ENCODE measurements at places on chromosomes 6 and 20. TPM values are rescaled to one million over a fixed set of nuclear protein-coding genes. Genes with fewer than 3 reads are reported as not detected.

GRCh38 chr20:16622501-16622900, 49.3 kb upstream of the KIF16B start:
- no peak for DNase-seq

Gene ZBTB46
- total RNA-seq = not detected

Gene RAET1L
- not detected for total RNA-seq

Gene SH3BGRL2
- total RNA-seq = not detected

Gene TREM1
- not detected for total RNA-seq

Gene WASF1
- total RNA-seq = 18.0 TPM

Gene ERVFRD-1
- not detected for total RNA-seq

DNA sequence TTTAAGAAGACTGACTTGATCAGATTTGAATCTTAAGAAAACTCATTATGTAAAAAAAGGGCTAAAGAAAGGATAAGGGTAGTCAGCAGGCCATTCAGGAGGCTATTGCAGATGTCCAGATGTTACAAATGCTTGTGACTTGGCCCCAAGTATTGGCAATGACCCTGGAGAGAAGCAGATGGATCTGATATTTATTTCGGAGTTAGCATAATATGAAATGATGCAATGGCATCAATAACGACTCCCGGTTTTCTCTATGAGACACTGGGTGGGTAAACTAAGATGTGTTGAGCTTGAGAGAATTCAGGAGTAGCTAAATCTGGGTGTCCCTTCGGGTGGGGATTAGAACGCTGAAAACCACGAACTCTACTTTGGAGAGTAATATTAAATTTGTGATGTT, 149.7 kb downstream of the LAMA2 start:
- DNase-seq = no peak

DNA sequence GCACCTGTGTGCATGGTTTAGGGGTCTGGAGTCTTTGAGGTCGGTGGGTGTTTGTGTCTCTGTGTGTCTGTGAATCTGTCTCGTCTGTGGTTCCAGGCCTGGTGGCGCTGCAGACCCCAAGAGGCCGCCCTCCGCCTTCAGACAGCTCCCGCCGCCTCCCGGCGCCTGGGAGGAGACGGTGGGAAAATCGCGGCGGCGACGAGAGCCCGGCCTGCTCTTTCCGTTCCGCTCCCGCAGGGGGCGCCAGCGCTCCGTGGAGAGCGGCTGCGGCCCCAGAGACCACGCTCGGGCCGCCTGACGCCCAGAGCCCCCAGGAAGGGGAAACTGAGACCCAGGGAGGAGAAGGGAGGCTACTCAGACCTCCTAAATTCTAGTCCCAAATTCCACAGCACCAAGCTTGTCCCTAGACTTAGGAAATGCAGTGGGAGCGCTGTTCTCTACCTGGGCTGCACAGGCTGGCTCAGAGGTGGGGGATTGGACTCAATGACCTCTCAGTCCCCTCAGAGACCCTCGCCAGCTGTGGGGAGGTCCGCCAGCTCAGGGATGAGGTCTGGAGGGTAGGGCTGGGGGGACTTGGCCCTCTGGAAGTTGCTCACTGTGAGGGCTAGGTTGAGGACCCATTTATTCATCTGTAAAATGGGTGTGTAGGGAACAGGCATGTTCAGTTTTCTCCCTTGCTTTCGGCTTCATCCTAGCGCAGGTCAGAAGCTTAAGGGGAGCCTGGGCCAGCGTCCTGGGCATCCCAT, 36.9 kb upstream of the BLCAP start:
- peak; percentile 69 for DNase-seq

DNA sequence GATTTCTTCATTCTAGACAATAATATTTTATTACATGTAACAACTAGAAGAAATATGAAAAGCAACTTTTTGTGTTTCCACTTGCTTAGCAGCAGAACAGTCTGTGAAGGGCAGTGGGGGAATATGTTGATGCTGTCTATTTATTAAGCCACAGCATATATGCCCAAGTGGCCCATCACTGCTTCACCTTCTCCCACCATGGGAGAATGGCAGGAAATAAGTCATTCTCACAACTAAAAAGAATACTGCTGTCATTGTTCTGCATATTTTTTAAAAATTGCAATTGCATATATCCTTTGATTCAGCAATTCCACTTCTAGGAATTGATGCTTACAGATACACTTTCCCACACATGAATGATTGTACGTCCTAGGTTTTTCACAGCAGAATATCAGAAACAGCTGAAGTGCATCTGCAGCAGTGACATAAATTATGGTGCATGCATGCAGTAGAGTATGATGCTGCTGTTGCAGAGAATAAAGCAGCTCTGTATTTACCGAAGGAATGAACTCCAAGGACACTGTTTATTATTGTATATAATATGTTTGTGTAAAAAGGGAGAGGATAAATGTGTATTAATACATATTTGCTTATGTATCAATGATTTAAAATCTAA, 26.8 kb downstream of the KIF3B start:
- no peak for DNase-seq

- no peak for DNase-seq
These were observed 5.7 kb downstream of the TMEM181 start for GRCh38 chr6:158565482-158566040.

Gene CAGE1
- total RNA-seq = not detected

- DNase-seq = peak; percentile 56
These were observed 118.7 kb downstream of the HFE start for GRCh38 chr6:26205625-26206574.

GRCh38 chr20:46544576-46544975, 5.9 kb downstream of the OCSTAMP start:
- no peak for DNase-seq

Gene ABRACL
- 219 TPM for total RNA-seq

- no peak for DNase-seq
These were observed 65.3 kb downstream of the RAMACL start for GRCh38 chr6:166520905-166521834.

DNA sequence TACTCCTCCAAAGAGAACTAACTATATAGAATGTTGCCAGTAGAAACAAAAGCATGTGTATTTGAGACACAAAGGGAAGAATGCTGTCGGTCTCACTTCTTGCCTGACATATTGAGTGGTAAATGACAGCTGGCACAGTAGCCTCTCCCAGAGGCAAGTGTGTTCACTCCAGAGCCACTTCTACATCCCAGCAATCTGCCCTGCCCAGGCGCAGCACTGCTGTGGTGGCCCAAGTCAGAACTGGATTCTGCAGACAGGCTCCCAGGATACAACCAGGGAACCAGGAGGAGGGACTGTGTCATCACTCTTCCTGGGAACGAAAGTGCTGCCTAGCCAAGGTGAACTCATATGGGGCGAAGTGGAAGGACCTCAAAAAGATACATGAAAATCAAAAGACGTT, 103.2 kb upstream of the ARMC2 start:
- DNase-seq = no peak

DNA sequence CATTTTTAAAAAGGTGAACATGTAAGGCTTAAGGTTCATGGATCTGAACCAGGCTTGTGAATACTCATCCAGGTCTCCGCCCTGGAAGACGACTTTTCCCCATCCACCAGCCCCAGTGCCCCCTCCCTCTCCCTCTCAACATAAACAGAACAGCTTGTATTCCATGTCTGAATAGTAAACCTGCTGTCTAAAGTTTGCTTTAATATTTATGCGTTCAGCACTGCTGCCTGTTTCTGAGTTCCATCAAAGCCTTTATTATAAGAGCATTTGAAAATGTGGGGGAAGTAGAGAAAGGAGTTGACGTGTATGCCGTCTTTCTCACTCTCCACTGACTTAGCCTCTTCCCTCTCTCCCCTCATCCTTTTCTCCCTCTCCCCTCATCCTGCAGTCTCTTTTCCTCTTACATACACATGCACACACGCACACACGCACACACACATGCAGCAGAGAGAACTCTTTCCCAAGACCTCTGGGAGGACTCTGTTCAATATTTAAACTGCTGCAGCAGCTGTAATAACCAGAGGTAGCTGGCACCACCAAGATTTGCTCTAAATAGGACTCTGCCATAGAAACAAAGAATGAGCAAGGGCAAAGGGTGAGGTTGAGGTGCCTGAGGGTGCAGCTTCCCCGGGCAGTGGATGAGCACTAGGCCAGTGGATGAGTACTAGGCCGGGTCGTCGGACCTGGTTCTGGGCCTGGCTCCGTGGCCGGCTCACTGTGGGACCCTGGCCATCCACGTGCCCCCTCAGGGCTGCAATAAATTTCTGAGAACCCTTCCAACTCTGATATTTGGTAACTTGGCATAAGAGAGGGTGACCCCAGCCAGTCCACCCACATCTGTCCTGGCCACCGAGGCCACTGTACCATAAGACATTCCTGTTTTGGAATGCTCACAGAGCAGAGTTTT, 35.4 kb upstream of the VSTM2L start:
- no peak for DNase-seq

DNA sequence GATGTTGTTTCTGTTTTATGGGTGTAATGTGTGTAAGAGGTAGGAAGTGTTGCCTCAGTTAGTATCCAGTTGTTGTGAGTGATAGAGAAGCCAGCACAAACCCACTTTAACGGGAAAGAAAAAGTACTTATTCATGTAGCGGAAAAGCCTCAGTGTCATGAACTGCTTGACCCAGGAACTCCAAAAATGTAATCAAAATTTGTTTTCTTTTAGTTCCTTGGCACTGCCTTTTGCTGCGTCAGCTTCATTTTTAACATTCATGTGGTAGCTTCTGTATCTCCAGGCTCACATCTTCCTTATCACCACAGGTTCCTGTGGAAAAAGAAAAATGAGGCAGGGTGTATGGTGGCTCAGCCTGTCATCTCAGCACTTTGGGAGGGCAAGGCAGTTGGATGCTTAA, 46.4 kb upstream of the CCDC28A start:
- DNase-seq = no peak

GRCh38 chr6:49906526-49906925, 40.2 kb upstream of the CRISP1 start:
- DNase-seq = no peak

DNA sequence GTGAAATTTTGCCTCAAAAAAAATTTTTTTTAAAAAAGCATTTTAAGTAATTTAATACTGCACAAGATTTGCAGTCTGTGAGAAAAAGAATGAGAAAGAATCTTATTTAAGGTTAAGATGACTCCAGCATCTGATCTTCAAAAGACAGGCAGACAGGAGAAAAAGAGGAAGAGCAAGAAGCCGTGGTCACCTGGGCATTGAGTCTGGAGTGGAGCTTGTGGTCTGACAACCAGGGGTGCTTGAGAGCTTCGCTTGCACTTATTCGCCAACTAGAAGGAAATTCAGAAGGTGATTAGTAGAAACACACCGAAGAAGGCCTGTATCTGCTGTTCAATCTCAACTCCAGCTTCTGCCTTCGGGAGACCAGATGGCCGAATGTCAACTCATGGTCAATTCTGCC, 75.9 kb downstream of the MYLK4 start:
- DNase-seq = no peak

GRCh38 chr20:59836767-59837166, 96.7 kb downstream of the SYCP2 start:
- DNase-seq = no peak

DNA sequence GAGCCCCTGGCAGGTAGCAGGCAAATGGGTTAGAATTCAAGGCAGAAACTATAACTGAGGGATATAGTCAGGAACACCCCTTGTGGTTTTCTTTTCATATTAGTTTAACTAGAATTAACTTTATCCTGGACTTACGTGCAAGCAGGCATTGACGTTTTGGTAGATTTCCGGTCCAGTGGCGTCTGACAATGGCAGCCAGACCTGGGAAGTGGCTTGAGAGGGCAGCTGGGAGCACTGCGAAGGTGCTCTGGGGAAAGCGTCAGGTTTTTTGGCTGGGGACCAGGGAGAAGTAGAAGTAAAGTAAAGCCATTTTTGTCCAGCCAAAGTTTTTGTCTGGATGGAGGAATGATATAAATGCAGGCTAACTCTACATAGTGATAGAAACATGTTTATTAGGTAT, 8.4 kb upstream of the ACSS1 start:
- DNase-seq = no peak

- DNase-seq = peak; percentile 40
These were observed 32.7 kb upstream of the CCR6 start for GRCh38 chr6:167090171-167090570.

DNA sequence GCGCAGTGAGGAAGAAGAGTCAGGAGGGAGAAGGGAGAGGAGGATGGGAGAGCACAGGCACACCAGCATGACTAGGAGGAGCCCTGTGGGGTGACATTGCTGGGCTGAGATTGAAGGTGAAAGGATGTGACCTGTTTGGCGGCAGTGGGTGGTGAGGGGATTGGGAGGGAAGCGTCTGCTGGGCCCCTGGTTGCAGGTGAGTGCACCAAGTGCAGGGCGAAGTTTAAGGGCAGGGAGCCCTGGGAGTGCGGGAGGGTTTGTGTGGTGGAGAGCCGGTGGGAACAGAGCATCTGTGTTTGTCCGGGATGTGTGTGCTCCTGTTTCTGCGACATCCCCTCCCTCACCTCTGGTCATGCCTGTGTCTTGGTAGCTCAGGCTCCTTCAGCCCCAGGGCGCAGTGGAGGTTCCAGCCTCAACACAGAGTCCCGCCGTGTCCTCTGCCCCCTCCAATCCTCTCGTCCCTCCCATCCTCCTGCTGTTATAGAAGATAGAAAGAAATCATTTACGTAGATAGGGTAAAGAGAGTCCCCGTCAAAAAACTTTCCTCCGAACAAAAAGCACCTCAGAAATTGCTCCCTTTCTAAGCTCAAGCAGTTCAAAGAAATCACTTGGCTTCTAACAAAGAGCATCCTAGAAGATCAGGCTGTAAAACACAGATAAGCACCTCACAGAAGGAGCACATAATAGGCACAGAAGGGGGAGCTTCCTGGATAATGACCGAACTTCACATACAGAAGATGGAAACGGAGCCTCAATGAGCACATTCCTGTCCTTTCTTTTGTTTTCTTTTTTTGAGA, 25.0 kb downstream of the ULBP1 start:
- no peak for DNase-seq

DNA sequence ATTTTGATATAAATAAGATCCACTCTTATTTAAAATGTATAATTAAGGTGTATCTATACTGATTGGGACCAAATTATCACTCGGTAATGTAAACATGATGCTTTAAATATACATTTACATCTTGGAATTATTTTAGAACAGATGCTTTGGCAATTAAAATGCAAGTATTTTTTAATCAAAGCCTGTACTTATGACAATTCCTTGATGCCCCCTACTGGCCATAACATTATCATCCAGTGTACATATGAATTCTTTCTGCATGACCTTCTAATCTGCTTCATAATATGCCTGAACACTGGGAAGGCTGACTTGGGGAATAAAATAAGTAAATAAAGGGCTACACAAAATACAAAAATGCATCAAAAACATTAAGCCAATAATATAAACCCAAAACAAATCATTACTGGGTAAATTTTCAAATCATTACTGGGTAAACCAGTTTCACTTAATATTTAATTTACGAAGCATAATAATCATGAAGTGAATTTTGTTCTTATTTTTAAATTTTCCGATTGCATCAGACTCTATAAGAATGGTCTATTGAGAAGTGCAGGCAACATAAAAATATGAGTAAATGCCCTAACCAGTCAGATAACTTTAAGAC, 65.1 kb downstream of the CGA start:
- DNase-seq = peak; percentile 79

Gene HLA-DRB1
- 366 TPM for total RNA-seq

Gene RIOK1
- total RNA-seq = 36.8 TPM

Gene ZBP1
- total RNA-seq = 2.9 TPM

- peak; percentile 77 for DNase-seq
These were observed 28.5 kb downstream of the TRAM2 start for GRCh38 chr6:52548353-52548713.

GRCh38 chr6:166778776-166779175, 151.7 kb upstream of the RPS6KA2 start:
- DNase-seq = no peak

GRCh38 chr6:123764722-123765121, 38.9 kb upstream of the NKAIN2 start:
- no peak for DNase-seq

Gene E2F1
- total RNA-seq = 19.2 TPM
